ENCODE measurements at places on chromosomes 3 and 15.

- no peak for ATAC-seq
These were observed 58.3 kb upstream of the TRAK1 start for GRCh38 chr3:42032693-42033349.

GRCh38 chr15:79308874-79309273 is 2.0 kb upstream of the TMED3 start:
- no peak for ATAC-seq

- no peak for ATAC-seq
These were observed 52.1 kb upstream of the TAMM41 start for GRCh38 chr3:11898611-11899325.

GRCh38 chr3:126522363-126522788 is 1.6 kb upstream of the CHST13 start:
- ATAC-seq = no peak

GRCh38 chr3:184085389-184085852 is 11.4 kb upstream of the HTR3E start:
- peak; percentile 88 for ATAC-seq

All from esophagus mucosa (tissue), 1 donor.